ENCODE measurements at places on chromosomes 12 and 14.

DNA sequence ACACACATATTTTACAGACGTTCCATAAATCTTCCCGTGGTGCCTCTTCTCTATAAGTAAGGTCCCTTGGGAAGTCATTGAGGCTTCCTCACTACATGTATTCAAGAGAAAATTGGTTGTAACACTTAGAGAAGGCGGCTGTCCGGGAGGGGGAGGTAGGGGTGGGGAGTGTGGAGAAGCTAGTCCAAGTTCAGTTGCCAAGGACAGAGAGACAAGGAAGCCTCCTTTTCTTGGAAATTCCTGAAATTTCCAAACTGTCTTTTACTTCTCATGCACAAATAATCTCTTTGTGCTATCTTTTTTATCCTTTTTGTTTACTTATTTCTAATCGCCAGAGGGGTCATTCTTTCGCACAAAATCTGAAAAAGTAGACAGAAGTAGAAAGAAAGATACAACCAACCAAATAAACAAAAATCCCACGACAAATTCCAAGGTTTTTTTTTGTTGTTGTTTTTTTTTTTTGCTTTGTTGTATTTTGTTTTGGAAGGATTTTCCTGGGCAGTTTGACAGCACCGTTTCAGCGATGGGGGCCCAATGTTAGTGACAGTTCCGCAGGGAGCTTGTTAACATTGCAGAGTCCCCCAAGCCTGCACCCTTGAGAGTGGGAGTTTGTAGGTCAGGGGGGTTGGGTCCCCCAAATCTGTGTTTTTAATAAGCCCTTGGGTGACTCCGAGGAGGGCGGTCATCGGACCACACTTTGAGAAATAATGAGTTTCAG, 45.2 kb downstream of the MAP1LC3B2 start:
- peaks cover 8% of the 10 kb centered on the region for H3K4me1 ChIP-seq
- no peaks in the 10 kb centered on the region for H3K27me3 ChIP-seq
- H3K27ac ChIP-seq = no peak overlapping the region
- DNase-seq = no peak
- no peaks in the 10 kb centered on the region for H3K36me3 ChIP-seq

- no peaks in the 10 kb centered on the region for H3K36me3 ChIP-seq
- no peak overlapping the region for H3K4me3 ChIP-seq
- H3K27ac ChIP-seq = no peak overlapping the region
- no peak for DNase-seq
- no peaks in the 10 kb centered on the region for H3K27me3 ChIP-seq
- H3K4me1 ChIP-seq = no peaks in the 10 kb centered on the region
These were observed 23.3 kb downstream of the C14orf132 start for GRCh38 chr14:96062506-96062905.

GRCh38 chr12:53747095-53747494, 4.7 kb downstream of the CISTR start:
- peaks cover 82% of the 10 kb centered on the region for H3K27me3 ChIP-seq
- H3K36me3 ChIP-seq = no peaks in the 10 kb centered on the region
- peaks cover 7% of the 10 kb centered on the region for H3K4me1 ChIP-seq
- no peak overlapping the region for H3K27ac ChIP-seq
- H3K4me3 ChIP-seq = no peak overlapping the region
- DNase-seq = no peak

DNA sequence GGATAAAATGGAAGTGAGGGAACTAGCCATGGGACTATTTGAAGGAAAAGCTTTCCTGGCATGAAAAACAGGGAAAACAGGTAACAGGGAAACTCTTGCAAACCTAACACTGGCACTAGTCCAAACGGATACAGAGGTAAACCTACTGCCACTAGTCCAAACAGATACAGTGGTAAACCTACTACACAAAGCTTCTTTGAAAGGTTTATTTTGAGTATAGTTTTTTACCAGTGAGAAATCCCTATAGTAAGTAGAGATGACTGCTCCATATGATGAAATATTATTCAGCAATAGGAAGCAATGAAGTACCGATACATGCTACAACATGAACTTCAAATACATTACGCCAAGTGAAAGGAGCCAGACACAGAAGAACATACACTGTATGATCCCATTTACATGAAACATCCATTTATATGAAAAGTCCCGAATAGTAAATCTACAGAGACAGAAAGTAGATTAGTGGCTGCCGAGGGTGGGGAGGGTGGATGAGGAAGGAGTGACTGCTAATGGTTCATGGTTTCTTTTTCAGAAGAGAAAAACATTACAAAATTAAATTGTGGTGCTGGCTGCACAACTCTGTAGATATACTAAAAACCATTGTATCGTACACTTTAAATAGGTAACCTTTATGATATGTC, 25.5 kb downstream of the SPTLC2 start:
- no peaks in the 10 kb centered on the region for H3K27me3 ChIP-seq
- no peak for DNase-seq
- H3K27ac ChIP-seq = no peak overlapping the region
- no peaks in the 10 kb centered on the region for H3K4me1 ChIP-seq
- no peaks in the 10 kb centered on the region for H3K36me3 ChIP-seq

- no peak for DNase-seq
- H3K4me3 ChIP-seq = no peak overlapping the region
- H3K27me3 ChIP-seq = no peaks in the 10 kb centered on the region
- no peak overlapping the region for H3K27ac ChIP-seq
- peaks cover 3% of the 10 kb centered on the region for H3K4me1 ChIP-seq
- no peaks in the 10 kb centered on the region for H3K36me3 ChIP-seq
These were observed 727.6 kb downstream of the DIO2 start for GRCh38 chr14:79483477-79484388.

DNA sequence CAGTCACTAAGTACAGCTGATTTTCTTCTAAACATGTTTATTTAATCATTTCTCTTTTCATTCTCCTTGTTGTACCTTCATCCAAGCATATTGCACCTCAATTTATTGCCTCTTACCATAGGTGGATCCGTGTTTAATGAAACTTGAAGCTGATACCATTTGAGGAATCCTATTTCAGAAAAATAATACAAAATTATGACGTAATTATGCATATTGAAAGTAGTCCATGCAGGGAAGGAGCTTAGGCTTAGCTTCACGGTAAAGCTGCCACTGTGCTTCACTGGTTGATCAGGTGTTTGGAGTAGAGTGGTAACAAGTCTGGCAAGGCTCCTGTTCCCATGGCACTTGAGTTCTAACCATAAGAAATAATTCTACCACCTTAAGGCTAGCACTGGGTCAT, 61.0 kb upstream of the CLEC14A start:
- H3K4me3 ChIP-seq = no peak overlapping the region
- no peaks in the 10 kb centered on the region for H3K4me1 ChIP-seq
- no peak for DNase-seq
- H3K27ac ChIP-seq = no peak overlapping the region

GRCh38 chr12:14850929-14851663, 7.8 kb upstream of the ART4 start:
- H3K27ac ChIP-seq = no peak overlapping the region
- H3K4me3 ChIP-seq = no peak overlapping the region
- DNase-seq = no peak
- H3K27me3 ChIP-seq = no peaks in the 10 kb centered on the region
- H3K36me3 ChIP-seq = no peaks in the 10 kb centered on the region

GRCh38 chr14:98544174-98544573, 727.8 kb downstream of the BCL11B start:
- H3K4me3 ChIP-seq = no peak overlapping the region
- H3K27ac ChIP-seq = no peak overlapping the region
- no peaks in the 10 kb centered on the region for H3K27me3 ChIP-seq
- DNase-seq = no peak
- H3K36me3 ChIP-seq = no peaks in the 10 kb centered on the region

DNA sequence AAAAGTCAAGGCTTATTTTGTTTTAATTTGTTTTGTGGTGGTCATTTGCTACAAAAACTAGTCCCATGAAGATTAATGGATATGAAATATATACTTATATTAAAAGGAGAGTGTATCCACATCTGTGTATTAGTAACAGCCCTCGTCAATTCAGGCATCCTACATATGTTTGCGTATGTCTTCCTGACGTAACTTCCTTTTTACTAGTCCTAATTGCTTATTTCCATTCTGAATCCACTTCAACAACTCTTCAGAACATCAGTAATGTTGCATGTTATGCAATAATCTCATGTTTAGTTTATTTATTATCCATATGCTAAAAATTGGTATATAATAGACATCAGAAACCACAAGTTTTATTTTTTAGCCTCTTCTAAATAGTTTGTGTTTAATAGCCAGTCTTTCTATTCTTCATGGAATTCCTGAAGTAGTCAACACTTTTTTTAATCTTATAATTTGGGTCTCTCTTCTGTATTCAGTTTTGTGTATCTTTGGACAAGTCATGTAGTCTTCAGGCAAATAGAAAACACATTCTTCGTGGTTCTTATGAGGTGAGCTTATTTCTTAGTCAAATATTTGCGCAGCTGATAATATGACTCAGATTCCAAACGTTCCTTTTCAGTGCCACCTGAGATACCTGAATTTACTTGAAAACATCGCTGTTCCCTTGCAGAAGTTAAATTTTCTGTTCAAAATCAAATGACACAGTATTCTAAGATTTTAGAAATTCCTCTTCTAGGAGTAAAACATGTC, 268.6 kb downstream of the CCDC59 start:
- no peak overlapping the region for H3K27ac ChIP-seq
- H3K4me3 ChIP-seq = no peak overlapping the region
- no peaks in the 10 kb centered on the region for H3K36me3 ChIP-seq
- no peak for DNase-seq
- no peaks in the 10 kb centered on the region for H3K27me3 ChIP-seq
- H3K4me1 ChIP-seq = no peaks in the 10 kb centered on the region

GRCh38 chr14:101009531-101009930, 106.0 kb upstream of the RTL1 start:
- no peaks in the 10 kb centered on the region for H3K4me1 ChIP-seq
- no peak for DNase-seq
- no peaks in the 10 kb centered on the region for H3K27me3 ChIP-seq
- H3K36me3 ChIP-seq = no peaks in the 10 kb centered on the region
- H3K4me3 ChIP-seq = no peak overlapping the region
- H3K27ac ChIP-seq = no peak overlapping the region

GRCh38 chr12:129064209-129064855, 211.1 kb downstream of the GLT1D1 start:
- no peak for DNase-seq
- no peaks in the 10 kb centered on the region for H3K36me3 ChIP-seq
- no peak overlapping the region for H3K27ac ChIP-seq
- no peaks in the 10 kb centered on the region for H3K27me3 ChIP-seq

DNA sequence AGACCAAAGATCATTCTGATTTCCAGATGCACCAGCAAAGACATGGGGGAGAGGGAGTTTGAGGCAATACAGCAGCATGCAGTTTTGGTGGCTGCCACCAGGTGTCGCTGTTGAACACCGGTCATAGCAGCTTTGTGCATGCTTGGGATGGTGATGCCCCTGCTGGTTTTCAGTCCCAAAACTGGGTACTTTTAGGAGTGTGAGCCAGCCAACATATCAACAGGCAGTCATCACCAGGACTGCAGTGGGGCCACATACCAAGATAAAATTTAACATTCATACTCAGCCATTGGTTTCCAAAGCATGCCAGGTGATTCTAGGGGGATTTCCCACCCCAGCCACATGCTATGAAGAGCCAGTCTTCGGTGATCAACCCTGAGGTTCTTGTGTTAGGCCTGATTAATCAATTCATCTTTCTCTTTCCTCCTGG, 64.2 kb downstream of the PHETA1 start:
- H3K27me3 ChIP-seq = no peaks in the 10 kb centered on the region
- no peak overlapping the region for H3K4me3 ChIP-seq
- H3K36me3 ChIP-seq = peaks cover 10% of the 10 kb centered on the region
- no peaks in the 10 kb centered on the region for H3K4me1 ChIP-seq

- no peaks in the 10 kb centered on the region for H3K4me1 ChIP-seq
- DNase-seq = no peak
- H3K27me3 ChIP-seq = no peaks in the 10 kb centered on the region
These were observed 325.4 kb upstream of the SEL1L start for GRCh38 chr14:81859046-81859445.

DNA sequence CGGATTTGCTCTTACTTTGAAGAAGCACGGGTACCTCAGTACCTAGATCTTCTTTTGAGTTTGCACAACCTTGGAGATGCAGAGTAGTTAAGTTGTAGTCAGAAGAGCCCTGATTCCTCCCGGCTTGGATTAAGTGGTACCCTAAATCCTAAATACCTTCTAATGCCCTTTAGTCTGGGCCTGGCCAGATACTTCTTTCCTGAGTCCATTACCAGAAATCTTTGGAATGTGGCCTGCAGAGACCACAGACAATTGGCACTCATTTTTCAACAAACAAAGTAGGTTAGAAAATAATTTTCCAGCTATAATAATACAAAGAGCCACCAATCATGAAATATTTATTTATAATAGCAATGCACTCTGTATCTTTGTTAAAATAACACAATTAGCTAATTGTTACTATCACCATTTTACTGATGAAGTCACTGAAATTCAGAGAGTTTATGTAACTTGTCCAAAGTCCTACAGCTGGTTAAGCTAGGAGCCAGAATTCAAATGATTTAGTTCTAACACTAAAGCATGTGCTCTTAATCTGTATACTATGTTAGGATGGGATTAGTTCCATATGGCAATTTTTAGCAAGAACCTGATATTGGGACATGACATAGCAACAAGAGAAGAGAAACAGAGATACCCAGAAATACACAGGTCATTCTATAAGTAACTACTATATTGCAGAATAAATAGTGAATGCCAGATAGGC, 132.1 kb upstream of the PDZRN4 start:
- H3K27me3 ChIP-seq = no peaks in the 10 kb centered on the region
- DNase-seq = no peak
- H3K4me3 ChIP-seq = no peak overlapping the region
- peaks cover 2% of the 10 kb centered on the region for H3K4me1 ChIP-seq
- no peaks in the 10 kb centered on the region for H3K36me3 ChIP-seq

GRCh38 chr12:79920421-79921238, 14.3 kb downstream of the PPP1R12A start:
- no peaks in the 10 kb centered on the region for H3K4me1 ChIP-seq

DNA sequence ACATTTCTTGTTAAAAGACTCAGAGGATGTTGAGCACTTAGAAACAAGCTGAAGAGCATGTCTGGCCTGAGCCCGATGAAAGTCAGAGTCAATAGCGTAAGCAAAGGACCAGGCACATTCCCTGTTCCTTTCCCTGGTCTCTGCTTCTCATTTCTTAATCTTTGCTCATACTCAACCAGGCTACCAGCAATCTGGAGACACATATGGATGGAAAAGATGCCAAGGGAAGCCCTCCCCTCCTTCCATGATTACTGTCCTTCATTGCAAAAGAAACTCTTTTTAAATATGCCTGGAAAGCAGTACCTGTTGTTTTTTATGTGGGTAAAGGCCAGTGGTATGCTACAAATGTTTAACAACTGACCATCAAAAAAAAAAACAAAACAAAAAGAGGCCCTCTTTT, 44.2 kb upstream of the PLEKHG7 start:
- no peak for DNase-seq
- H3K4me3 ChIP-seq = no peak overlapping the region
- H3K27ac ChIP-seq = no peak overlapping the region
- no peaks in the 10 kb centered on the region for H3K4me1 ChIP-seq
- H3K27me3 ChIP-seq = no peaks in the 10 kb centered on the region

DNA sequence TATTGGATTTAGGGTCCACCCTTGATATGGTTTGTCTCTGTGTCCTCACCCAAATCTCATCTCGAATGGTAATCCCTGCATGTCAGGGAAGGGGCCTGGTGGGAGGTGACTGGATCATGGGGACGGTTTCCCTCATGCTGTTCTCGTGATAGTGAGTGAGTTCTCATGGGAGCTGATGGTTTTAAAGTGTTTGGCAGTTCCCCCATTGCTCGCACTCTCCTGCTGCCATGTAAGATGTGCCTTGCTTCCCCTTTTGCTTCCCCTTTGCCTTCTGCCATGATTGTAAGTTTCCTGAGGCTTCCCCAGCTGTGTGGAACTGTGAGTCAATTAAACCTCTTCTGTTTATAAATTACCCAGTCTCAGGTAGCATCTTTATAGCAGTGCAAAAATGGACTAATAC, 118.3 kb downstream of the VRK1 start:
- no peak overlapping the region for H3K4me3 ChIP-seq
- no peaks in the 10 kb centered on the region for H3K4me1 ChIP-seq
- H3K27ac ChIP-seq = no peak overlapping the region
- H3K27me3 ChIP-seq = no peaks in the 10 kb centered on the region
- no peak for DNase-seq
